Hippocampal formation (tissue), 2 donors: ENCODE measurements at places on chromosomes 7 and 10.

DNA sequence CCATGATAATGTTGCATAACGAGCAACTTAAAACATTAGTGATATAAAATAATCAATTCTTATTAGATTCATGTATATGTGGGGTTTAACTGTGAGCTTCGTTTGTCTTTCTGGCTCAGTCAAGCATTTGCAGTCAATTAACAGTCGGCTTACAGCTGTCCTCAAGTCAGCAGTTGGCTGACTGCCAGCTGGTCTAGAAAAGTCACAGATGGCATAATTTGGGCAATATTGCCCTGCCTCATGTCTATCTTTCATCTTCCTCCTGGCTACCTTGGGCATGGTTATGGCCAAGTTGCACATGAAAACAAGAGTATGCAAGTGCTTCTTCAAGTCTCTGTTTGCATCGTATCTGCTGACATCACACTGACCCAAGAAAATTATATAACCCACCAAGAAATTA lies 186.1 kb upstream of the ZWINT start:
- no peak for DNase-seq

DNA sequence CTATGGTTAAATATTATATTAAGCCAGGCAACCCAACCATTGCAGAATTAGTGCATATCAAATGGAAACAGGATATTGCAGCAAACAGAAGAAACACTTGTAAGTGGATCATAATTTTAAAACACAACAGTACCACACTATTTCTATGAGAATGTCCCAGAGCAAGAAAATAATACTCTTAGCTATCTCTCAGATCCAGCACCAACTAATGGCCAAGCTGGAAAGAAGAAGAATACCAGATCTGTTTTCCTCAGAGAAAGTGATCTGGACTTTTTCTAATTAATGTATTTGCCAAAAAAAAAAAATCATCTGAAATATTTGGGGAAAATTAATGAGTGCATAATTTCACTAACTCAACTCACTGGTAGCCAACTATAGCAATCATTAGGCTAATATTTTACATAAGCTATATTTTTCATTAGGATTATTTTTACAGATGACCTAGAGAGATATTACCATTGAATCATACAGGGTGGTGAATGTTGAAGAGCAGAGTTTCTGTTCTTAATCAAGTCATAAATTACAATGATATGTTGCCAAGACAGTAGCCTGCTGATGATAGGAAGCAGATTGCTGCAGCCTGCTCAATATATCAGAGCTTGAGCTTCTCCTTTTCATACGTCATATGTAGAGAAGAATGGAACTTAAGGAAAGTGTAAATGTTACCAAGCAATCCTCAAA lies 995.4 kb upstream of the LRRN3 start:
- no peak for DNase-seq

GRCh38 chr10:9824631-9825071 lies 1193.0 kb upstream of the CELF2 start:
- no peak for DNase-seq

DNA sequence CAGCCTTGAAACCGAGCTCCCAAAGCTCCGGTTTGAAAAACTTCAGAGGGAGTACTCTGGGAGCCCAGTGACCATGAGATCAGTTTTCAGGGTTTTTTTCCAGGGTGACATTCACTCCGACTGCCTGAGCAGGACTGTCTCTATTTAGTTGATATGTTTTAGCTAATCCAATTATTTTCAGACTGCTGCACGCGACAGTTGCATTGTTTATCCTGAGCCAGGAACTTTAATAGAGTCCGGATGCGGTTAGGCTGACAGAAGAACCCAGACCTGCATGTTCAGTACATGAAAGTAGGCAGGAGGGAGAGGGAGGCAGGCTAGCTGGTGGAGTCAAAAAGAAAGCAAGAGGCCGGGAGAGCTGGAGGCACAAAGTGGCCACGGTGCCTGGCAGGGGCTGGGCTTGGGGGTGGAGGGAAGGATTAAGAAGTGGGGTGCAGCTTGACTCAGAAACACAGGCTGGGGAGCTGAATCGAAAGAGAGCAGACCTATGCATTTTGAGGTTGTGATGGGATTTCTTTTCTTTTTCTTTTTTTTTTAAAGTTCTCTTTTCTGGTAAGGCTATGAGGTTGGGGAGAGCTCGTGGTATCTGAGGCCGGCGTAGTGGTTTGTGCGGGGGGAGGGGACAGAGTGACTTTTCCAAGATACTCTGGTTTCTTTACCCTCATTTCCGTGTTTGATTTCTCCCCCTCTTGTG lies 5.7 kb downstream of the GATA3 start:
- no peak for DNase-seq

DNA sequence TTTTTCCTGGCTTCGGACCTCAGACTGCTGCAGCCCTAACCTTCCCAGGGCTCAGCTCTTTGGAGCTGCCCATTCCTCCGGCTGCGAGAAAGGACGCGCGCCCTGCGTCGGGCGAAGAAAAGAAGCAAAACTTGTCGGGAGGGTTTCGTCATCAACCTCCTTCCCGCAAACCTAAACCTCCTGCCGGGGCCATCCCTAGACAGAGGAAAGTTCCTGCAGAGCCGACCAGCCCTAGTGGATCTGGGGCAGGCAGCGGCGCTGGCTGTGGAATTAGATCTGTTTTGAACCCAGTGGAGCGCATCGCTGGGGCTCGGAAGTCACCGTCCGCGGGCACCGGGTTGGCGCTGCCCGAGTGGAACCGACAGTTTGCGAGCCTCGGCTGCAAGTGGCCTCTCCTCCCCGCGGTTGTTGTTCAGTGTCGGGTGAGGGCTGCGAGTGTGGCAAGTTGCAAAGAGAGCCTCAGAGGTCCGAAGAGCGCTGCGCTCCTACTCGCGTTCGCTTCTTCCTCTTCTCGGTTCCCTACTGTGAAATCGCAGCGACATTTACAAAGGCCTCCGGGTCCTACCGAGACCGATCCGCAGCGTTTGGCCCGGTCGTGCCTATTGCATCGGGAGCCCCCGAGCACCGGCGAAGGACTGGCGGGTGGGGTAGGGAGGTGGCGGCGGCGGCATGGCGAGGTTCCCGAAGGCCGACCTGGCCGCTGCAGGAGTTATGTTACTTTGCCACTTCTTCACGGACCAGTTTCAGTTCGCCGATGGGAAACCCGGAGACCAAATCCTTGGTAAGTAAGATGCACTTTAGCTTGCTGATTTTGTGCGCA lies at the start of gene PLXDC2:
PLXDC2 (plus strand) TSS at position 22 of the 820 bp plus-strand sequence.
- DNase-seq: peak; percentile 60

DNA sequence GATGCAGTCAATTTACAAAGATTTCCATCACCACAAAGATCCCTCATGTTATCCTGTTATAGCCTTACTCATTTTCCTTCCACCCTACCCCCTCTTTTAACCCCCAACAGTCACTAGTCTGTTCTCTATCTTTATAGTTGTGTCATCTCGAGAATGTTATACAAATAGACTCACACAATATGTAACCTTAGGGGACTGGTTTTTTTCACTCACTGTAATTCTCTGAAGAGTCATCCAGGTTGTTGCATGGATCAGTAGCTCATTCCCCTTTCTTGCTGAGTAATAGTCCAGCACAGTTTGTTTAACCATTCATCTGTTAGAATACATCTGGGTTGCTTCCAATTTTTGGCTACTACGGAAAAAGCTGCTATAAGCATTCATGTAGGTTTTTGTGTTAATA lies 121.1 kb upstream of the PDE1C start:
- no peak for DNase-seq

DNA sequence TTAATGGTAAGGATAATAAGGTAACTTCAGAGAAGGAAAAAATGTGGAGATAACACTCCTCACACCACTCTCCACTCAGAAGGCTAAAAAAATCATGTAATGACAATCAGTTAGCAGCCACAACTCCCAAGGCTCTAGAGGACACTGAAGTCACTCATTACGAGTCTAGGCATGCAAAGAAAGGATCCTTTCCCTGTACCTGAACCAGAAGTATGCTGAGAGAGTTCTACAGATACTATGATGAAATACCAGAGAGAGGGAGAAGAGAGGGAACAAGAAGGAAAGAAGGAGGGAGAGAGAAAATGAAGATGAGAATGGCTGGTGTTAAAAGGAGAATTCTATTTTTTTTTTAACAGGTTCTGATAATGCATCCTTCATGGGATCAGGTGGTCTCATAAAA lies 224.3 kb upstream of the PLXNA4 start:
- no peak for DNase-seq

DNA sequence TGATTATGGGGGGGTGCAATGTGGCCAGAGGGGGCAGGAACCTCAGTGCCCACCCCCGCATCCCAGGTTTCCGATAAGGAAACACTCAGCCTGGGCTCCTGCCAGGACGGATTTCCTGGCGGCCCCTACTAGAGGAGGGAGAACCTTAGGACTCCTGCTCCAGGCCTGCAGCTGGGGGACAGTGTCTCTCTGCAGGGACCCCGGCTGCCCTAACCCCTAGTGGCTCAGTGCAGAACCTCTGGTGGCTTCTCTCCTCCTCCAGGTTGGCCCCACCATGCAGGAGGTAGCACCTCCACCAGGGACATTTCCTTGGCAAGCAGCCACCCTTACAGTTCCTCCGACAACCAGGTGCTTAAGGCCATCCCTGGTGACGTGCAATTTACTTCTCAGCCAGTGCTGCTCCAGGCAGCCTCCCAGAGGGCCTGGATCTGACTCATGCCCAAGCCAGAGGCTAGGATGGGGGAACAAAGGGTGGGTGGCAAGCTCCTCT lies 31.9 kb downstream of the SH2B2 start:
- DNase-seq: no peak

- DNase-seq: no peak
These were observed 673 bp upstream of the LLCFC1 start for GRCh38 chr7:142938611-142939010.

- no peak for DNase-seq
These were observed 4.4 kb downstream of the MYO3A start for GRCh38 chr10:25938405-25938804.

- no peak for DNase-seq
These were observed 877.6 kb downstream of the LRMDA start for GRCh38 chr10:76309070-76309469.

- DNase-seq: no peak
These were observed 248.8 kb upstream of the SMIM30 start for GRCh38 chr7:113367041-113367586.

DNA sequence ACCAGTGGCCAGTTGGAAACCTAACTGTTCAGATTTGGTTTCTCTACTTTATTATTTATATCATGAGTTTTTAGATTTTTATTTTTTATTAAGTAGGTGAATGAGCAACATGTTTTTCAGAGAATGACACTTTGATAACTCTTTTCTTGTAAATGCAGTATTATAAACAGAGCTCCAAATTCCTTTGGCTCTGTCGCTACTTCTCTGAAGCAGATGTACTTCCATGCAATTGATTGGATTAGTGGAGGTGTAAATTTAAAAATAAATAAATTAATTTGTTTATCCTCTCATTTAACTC lies 34.3 kb upstream of the ICA1 start:
- no peak for DNase-seq

GRCh38 chr10:90526721-90527120 lies 331.1 kb downstream of the HTR7 start:
- no peak for DNase-seq

DNA sequence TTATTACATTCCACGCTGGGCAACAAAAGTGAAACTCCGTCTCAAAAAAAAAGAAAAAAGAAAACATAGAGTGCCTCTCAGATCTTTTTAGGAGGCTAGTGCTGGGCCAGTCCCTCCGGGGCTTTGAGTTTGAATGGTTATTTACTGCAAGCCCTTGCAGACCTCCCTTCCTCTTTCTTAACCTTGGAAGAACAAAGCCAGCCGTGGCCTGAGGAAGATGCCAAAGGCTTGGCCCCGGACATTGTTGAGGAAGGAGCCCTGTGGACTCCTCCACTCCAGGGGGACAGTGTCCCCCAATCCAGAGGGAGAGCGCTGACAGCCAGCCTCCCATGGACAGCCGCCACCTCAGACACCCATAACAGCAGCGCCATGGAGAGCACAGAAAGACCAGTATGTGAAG lies 5.0 kb downstream of the TSPAN33 start:
- no peak for DNase-seq

DNA sequence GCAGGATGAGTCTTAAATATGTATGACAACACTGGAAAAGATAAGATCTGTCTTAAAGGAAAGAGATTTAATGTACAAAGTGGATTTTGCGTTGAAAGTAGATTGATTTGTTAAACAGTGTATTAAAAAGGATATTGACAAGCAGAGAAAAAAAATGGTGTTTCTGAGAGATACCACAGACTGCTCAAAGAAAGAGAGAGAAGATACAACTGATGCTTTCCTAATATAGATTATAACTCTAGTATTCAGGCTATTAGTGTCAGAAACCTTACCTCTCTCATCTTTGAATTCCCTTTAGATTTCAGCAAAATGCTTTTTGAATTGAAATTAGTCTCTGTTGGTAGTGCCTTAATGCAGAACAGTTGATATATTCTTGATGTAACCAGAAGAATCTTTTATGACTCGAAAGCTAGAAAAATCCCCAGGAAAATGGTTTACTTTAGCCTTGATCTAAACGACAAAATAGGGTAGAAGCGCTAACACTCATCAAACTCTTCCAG lies 550.7 kb downstream of the INHBA start:
- DNase-seq: no peak

DNA sequence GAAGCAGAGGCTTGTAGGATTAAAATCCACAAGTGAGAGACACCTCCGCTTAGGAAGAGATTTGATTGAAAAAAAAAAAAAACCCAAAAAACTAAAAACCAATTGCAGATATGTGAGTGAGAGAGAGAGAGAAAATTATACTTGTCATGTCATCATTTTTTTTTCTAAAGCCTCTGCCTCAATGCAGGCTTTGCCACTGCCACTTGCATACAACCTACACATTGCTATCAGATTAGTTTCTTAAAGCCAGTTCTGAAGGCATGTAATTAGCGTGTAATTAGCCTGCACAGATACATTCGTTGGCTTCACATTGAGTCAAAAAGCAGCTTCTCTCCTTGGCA lies 86.1 kb upstream of the MTPN start:
- DNase-seq: no peak

DNA sequence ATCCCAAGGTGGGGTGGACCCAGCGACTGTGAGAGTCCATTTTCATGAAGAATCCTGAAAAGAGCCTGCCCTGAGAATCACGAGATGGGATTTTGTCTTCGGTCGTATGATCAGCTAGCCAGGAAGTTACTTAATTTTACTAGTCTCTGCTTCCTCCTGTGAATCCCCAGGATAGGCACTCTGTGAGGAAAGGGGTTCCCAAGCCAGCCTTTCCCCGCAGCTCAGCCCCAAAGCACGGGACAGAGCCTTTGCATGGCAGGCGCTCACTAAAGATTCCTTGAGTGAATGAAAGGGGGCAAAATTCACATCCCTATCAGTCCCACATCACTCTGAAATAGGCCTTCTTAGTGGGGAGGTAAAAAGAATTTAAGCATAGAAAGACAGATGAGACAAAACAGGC lies 219.6 kb downstream of the ADARB2 start:
- no peak for DNase-seq

GRCh38 chr10:67629461-67629971 lies 66.5 kb downstream of the CTNNA3 start:
- DNase-seq: no peak

- no peak for DNase-seq
These were observed 134.4 kb upstream of the FAM3C start for GRCh38 chr7:121530227-121531174.

DNA sequence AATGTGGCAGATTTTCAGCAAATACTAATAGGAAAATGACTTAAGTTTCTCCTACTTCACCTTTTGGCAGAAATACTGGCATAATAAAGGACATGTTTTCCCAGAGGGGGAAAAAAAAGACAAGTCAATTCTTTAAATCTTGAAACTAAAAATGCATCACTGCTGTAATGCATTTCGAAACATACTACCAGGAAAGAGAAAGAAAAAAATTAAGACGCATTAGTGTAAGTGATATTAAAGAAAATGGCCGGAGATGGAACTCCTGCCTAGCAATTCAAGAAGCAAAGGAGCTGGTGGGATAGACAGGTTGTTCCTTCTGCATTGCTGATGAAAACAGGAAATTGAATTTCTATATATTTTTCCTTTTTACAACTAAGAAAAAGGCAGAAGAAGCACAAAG lies 3.2 kb downstream of the ACTR1A start:
- DNase-seq: no peak

GRCh38 chr7:144474800-144475615 lies 71.5 kb upstream of the NOBOX start:
- DNase-seq: no peak
